Skeletal muscle cell (primary cell): ENCODE measurements at places on chromosomes 16 and 17.
A peak's percentile ranks its signal among the peaks of the same experiment; 100 is the strongest.

- DNase-seq: no peak
These were observed 206.4 kb downstream of the ENGASE start for GRCh38 chr17:79280866-79281572.

GRCh38 chr16:81657781-81658180, 121.3 kb upstream of the PLCG2 start:
- no peak for DNase-seq

GRCh38 chr16:70416748-70417616, 21.9 kb downstream of the ST3GAL2 start:
- no peak for DNase-seq

- DNase-seq: peak; percentile 22
These were observed 83.8 kb upstream of the PMFBP1 start for GRCh38 chr16:72255786-72256185.

- no peak for DNase-seq
These were observed 133.3 kb downstream of the ZNF778 start for GRCh38 chr16:89350701-89351380.

GRCh38 chr16:73032541-73033270, 15.2 kb downstream of the ZFHX3 start:
- no peak for DNase-seq

DNA sequence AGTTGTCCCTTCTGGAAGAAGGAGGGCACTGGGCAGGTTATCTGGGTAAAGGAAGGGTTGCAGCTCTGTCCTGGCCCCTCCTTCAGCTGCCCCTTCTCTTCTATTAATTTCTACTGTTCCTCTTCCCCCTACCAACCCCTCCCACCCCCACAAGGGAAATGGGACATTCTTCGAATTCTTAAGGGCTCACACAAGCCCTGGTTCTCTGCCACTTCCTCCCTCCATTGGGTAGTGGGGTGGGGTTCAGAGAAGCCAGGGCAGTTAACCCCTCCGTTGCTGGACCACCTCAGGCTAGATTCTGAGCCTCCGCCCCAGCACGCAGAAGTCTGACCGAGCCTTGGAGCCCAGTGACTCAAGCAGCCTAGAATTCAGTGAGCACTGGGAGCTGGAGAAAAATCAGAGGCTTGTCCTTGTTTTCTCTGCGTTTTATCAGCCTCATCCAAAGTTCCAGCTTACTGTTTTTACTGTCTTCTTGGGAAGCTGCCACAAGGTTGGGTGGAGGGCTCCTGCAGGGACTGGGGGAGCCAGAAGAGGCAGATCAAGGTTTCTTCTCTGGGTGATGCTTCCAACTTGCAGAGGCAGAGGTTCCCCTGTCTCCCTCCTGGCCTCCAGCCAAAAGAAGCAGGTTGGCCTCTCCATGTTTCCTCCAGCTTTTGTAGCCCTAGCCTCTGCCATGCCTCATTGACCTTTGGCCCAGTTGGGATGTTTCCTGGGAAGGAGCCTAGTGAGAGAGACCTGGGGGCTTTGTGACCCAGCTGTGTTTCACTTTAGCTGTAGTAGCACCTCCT, 10.2 kb downstream of the LASP1 start:
- DNase-seq: no peak

- DNase-seq: no peak
These were observed 162.0 kb downstream of the NTN1 start for GRCh38 chr17:9183306-9183705.

DNA sequence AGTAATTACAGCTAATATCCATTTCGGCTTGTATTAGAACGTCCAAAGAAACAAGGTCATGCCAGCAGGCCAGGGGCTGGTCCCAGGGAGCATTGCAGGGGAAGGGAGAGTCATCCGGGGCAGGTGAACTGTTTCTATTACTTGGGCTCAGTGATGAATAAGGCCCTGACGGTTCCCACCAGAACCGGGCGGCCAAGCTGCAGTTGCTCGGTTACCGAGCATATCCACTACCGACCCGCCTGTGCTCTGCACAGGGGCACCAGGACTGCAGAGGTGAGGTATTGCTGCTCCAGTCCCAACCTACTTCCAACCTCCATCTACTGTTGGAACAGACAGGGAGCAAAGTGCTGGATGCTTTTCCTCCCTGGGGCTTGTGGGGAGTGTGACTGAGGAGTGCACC, 295.5 kb downstream of the MAF start:
- no peak for DNase-seq

DNA sequence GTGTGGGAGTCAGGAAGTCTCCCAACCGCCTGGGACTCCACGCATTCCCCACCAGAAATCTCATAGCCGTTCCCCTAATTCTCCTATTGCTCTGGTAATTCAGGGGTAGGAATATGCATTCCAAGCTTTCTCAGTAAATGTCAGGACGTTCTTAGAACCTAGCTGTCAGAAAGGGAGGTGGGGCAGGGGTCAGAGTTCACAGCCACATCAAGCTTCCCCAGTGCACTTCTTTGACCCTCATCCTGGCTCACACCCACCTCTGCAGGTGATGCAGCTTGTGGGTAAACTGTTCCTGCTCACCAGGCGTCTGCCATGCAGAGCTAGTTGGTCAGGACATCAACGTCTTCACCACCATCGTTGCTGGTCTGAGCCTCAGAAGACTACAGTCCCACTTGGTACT, 14.0 kb upstream of the IL27 start:
- no peak for DNase-seq

DNA sequence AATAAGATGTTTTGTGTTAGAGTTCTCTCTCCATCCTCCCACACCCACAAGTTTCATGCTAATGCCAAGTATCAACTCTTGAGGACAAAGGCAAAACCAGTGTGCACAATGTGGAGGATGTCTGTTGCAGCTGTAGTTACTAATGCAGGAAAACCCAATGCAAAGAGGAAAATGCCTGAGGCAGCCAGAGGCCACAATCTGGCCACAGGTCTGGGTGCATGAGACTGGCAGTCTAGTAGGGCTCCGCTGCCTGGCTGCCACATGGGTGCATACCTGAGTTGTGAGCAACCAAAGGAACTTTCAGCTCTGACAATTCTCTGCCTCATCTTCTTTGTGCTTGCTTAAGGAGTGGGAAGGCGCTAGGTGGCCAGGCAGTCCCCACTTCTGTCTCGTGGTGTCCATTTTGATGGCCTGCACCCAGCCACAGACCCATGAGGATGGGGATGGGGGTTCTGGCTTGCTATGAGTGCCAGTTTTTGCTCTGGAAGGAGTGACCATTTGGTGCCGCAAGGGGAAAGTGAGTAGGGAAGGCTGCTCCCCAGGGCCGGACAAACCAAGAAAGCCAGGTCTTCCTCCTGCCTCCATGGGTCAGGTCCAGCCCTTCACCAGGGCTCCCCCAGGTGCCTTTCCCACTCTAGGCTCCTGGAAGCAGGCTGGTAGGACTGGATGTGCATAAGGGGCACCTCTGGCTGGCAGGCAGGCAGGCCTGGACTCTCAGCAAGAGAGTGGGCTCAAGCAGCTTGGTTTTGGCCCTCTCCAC, 4.2 kb upstream of the GFOD2 start:
- DNase-seq: no peak

DNA sequence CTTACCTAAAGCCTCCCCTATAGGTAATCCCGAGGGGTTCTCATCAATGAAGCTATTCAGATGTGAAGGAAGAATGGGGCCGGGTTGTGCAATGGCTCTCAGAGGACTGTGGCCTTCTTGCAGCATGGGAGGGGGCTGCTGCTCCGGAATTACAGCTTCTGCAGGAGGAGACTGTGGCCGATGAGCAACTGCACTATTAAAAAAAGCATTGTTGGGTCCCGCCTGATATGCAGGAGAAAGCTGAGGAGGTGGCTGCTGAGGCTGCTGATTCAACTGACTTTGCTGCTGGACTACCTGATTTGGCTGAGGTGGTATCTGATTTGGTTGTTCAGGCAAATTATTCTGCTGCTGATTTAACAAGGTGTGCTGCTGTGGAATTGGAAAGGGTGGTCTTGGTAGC, 64.8 kb downstream of the CACNG1 start:
- DNase-seq: no peak

DNA sequence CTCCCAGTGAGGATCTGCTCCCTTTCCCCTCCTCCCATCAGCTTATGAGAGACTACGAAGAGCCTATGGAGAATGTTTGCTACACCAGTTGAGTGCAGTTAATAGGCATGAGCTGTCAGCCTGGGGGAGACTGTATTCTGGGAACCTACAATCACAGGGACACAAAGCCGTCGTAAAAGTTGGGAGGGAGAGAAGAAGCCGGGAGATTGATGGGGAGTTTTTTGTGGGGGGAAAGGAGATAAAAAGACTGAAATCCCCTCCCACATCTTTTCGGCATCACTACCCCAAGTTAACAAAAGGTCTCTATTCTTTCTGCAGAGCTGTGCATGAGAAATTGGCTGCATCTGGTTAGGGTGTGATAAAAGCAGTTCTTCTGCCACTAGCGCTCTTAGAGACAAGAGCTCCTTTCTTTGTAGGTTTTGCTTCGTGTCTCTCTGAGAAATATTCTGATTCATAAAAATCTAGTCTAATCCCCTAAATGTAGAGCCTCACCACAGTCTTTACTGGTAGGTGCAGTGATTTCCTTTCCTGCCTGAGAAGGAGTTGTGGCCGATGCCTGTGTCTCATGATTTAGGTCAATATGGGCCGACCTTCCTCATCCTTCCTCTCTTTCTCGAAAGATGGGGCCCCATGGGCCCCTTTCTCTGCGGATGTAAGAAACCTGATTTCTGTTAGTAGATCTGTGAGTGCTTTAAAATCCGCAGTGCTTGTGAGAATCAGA, 77.4 kb downstream of the BPTF start:
- DNase-seq: no peak

DNA sequence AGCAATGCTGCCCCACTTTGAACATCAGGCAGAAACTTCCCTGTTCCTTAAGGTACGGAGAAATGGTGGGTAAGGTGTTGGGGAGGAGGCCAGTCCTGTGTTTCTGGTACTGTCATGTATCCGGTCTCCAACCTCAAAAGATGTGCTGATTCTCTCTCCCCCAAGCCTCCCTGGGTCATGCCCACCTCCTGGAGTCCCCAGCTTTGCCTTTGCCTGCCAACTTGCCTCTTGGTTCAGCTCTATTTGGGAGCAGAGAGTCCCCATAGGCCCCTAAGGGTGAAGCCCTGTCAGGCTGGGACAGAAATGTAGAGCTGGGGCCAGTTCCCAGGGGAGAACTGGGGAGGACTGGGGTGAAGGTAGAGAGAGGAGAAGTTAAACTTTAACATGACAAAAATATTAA, 1.6 kb upstream of the TBX21 start:
- no peak for DNase-seq

- DNase-seq: no peak
These were observed 4.2 kb upstream of the ARHGAP27 start for GRCh38 chr17:45436625-45437464.

DNA sequence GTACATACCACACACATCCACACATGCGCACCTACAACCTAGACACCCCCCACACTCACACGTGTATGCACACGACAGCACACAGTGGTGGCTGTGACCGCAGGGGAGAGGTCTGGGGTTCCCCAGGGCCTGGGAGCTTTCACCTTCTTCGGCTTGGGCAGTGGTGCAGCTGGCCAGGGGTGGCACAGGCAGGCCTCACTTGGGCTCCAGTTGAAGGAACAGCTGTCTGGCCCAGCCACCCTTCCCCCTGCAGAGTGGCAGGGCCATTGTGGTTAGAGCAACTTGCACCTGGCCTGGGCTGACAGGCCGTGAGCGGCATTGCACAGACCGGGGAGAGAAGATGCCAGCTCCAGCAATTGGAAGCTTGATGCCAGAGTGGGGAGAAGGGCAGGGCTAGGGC, 114.5 kb upstream of the GSE1 start:
- DNase-seq: no peak

GRCh38 chr17:81094509-81095382, 59.8 kb downstream of the BAIAP2 start:
- DNase-seq: peak; percentile 98

DNA sequence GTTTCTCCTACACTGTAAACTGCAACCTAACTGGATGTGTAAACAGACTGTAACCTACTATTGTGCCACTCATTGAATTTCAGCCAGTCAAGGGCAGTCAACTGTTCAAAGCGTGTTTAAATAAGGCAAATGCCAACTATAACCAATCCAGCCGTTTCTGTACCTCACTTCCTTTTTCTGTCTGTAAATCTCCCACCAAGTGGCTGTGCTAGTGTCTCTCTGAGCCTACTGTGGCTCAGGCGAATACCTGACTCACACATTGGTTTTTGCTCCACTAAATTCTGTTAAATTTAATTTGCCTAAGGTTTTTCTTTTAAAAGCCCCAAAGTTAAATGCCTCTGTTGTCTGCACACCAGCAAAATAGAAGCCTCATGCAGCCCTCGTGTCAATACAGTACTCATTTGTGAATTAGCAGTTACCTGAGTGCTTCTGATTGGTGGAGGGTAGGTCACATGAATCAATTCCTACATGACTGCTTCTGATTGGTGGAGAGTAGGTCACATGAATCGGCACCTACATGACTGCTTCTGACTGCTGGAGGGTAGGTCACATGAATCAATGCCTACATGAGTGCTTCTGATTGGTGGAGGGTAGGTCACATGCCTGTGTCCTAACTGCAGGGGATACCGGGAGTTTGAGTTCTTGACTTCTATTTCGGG, 31.1 kb upstream of the CCR7 start:
- no peak for DNase-seq

DNA sequence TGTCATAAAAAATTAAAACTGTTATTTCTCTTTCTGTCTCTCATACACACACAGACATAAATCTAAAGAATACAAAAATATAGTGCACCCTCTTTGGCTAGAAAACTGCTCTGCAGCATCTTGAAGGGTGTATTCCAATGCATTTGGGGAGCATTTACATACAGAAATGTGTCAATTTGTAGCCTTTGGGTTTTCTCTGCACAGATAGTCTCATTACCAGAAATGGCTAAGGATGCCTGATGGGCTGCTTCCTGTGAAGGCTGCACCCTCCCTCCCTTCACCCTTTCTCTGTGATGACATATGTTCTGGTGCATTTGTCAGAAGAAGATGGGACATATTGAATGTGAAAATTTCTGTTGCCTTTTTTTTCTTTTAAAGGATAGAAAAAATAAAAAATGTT, 1239.3 kb downstream of the CDH11 start:
- DNase-seq: no peak

DNA sequence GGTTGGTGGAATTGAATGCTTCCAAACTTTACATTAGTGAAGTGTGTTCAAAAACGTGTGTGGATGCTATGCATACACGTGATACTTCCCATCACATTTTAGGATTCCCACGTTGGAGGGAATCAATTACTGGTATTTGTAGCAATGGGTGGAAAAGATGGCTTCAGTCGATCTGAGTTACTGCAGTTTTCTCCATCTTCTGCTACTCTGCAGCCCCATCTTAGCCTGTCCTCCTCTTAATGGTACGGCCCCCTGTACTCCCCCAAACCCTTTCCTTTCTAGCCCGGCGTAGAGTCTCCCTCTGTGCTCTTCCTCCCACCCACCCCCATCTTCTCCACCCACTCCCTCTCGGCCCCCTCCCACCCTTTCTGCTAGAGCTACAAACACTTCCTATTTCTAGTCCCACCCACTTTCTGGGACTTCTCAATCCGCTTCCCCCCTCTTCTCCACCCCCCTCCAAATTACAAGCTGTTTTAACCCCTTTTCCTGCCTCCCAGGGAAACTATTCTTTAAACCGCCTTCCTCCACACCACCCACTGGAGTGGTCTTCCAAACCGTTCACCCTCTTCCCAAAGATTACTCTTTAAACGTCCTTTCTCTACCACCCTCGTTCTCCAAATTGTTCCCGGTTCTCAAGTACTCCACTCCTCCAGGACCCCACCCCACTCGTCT, 1.1 kb downstream of the CHTF8 start:
- no peak for DNase-seq
